ENCODE measurements at places on chromosomes 2 and 18.

- no peak for DNase-seq
These were observed 744.9 kb downstream of the ERBB4 start for GRCh38 chr2:211793690-211794089.

- no peak for DNase-seq
These were observed 8.8 kb downstream of the PLCL1 start for GRCh38 chr2:197813093-197813787.

DNA sequence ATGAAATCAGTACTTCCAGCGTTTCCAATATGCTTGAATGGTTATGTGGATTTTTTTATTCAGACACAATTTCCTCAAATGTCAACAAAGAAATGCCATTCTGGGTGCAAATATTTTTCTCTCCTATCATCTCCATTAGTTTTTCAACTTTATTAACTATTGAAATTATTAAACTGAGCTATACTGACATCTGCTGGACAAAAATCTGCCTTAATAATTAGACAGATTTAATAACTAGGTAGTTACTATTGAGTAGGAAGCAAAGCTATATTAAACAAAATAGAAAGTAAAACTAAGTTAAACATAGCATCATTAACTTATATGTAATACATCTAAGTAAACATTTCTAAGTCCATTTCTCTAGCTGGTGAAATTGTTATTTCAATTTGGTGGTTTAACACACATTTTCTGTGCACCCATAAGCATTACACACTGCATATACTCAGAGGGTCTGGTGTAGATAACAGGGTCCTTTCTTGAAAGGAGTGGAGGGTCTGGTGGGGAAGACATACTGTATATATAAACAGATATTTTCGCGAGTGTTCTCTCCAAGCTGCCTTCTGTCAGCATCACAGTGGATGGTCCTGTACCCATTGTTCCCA, 77.0 kb downstream of the LANCL1 start:
- DNase-seq = no peak

DNA sequence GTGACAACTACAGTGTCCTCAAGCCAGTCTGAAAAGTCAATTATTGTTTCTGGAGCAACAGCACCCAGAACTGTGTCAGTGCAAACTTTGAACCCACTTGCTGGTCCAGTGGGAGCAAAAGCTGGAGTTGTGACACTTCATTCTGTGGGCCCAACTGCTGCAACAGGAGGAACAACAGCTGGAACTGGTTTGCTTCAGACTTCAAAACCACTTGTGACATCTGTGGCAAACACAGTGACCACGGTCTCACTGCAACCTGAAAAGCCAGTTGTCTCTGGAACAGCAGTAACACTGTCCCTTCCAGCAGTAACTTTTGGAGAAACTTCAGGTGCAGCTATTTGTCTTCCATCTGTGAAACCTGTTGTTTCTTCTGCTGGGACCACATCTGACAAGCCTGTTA, 59.8 kb downstream of the TAF4B start:
- no peak for DNase-seq

- DNase-seq = no peak
These were observed 214.0 kb upstream of the NT5C1B start for GRCh38 chr2:18803141-18803939.

- DNase-seq = no peak
These were observed 333.1 kb upstream of the VWC2L start for GRCh38 chr2:214077727-214078126.

DNA sequence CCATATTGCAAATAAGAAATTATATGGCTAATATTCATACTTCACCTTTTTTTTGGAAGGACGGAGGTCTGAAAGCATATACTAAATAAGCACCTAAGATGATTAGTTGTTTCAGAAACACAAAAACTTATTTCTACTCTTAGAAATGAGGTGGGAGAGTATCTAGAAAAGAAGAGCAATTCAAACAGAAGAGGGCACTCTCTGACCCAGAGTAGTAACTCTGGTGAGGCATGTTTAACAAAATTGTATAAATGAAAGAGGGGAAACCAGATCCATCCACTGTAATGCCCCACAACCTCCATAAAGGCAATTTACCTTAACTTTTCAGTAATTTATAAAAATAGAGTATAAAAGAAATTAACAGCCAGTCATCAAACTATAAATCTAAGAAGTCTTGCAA, 669.6 kb upstream of the VRK2 start:
- DNase-seq = no peak

DNA sequence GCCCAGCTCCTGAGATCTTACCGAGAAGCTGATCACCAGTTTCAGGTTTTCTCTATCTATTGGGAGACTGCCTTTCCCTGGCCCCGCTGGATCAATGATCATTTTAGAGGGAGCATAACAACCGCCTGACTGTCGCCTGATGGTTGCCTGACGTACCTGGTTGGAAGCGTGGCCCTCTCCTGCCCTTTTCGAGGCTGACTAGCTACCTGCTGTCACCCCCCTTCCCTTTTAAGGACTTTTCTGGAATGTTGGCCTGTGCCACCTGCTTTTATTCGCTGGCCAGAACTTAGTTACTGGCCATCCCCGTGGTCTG, 562 bp upstream of the MFSD2B start:
- DNase-seq = no peak

GRCh38 chr2:43131051-43131889, 95.1 kb downstream of the ZFP36L2 start:
- peak; percentile 72 for DNase-seq

- DNase-seq = no peak
These were observed 166.4 kb downstream of the MGAT5 start for GRCh38 chr2:134420259-134420658.

GRCh38 chr2:127698553-127699355, 2.5 kb upstream of the SFT2D3 start:
- no peak for DNase-seq

GRCh38 chr2:66874411-66874810, 439.5 kb downstream of the MEIS1 start:
- no peak for DNase-seq

DNA sequence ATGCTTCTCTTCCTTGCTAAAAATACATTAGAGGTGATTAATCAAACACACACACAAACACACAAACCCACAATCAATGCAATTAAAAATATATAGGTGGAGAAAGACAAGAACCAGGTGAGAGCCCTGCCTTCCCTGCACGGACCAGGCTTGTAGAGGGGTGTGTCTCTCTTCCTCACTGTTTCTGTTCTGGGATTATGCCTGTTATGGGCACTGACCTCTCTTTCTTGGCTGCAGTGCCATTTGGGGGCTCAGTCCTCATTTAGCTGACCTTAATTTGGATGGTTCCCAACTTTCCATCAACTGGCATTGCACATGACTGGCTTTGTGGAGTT, 89.8 kb downstream of the SH3RF3 start:
- no peak for DNase-seq

- no peak for DNase-seq
These were observed 5.7 kb downstream of the C18orf32 start for GRCh38 chr18:49481317-49481716.

DNA sequence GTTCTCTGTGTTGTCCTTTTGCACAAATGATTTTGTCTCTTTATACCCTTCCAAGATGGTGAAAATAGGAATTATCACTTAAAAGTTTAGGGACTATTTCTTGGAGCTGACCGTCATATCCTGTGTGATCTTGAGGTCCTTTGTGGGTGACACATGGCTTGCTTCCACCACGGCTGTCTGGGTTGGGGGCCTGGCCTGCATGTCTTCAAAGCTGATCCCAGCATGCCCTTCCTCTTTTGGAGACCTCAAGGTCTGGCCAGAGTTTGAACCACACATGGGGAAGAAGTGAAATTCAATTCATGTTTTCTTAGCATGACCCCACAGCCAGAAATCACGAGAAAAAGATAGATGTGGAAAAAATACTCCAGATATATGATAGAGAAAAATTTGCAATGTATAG, 14.0 kb downstream of the SFTPB start:
- DNase-seq = no peak

GRCh38 chr2:201114846-201115245, 1.1 kb upstream of the CFLAR start:
- no peak for DNase-seq

DNA sequence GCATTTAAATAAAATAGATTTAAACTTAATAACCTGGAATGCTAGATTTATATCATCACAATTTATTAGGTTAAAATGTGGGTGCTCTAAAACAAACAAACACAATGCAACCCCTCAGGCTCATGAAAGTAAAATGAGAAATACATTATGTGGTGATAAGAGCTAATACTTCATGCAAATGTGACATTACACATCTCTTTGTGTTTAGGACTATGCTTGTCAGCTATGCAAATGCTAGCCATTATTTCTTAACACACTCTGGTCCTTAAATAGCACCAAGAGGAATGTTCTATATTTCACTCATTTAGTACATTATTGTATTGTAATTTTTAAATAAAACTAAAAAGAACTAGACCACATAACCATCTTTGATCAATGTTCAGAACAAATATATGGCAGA, 627.6 kb downstream of the DPP10 start:
- no peak for DNase-seq

GRCh38 chr2:127044977-127045661, 61.8 kb downstream of the BIN1 start:
- no peak for DNase-seq

- DNase-seq = no peak
These were observed 41.0 kb upstream of the DOCK10 start for GRCh38 chr2:225083276-225083675.

DNA sequence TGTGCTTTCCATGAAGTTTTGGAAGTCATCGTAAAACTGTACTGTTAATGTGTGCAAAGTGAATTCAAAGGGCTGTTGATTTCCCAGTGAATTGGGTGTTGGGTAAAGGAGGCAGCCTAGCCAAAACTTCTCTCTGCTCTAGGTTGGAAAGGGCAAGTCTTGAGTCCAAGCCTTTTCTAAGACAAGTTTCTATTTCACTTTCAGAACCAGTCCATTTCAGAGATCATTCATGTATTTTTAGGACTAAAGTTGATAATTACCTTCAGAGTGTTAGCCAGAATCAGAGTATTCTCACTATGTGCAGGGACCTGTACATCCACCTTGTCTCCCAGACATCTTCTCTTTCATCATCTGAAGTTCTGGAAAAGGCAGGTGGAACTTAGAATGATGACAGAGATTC, 636.1 kb upstream of the KLHL29 start:
- no peak for DNase-seq

DNA sequence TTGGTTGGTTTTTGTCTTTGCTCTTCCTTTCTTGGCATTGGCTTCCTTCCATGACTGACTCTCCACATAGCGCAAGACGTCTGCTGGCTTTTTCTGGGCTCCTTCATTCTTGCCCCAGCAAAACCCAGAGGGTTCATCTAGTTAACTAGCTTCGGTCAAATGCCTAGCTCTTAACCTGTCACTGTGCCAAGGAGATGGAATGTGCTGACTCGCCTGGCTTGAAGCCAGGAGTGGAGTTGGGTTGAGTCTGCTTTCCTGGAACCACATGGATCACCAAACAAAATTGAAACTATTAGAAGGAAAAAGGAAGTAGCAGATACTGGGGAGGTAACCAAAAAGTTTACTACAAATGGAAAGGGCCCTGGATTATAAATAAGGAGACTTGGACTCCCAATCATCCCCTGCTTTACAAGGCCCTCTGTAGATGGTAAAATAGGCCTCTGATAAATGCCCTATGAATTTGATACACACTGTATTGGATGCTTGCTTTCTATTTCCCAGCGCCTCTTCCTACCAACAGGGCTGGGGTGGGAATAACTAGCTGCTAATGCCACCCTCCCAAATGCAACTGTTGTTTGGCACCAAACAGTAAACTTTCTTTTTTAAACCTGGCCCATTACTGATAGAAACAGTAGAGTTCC, 11.3 kb downstream of the MALT1 start:
- no peak for DNase-seq

DNA sequence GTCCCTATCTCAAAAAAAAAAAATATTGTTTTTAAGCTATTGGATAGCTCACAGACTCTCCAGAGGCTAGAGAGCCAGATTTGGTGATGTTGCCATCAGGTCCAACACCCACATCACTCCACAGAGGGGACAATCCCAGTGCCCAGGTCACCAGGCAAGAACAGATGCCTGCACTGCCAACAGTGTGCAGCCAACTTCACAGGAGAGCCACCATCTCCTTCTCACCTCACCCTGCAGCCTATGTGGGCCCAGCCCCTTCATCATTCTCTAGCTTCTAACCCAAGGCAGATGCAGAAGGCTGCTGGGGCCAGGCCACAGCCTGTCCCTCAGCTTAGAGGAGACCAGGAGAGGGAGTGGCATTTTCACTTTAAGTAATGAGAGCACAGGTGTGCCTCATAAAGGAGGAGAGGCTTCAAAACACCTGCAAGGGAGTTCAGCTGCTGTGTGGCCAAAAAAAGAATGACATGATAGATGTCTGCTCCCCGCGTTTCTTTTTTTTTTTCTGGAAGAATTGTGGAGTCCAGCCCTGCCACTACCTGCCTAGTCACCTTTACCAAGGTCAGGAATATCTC, 98.0 kb upstream of the ZSWIM2 start:
- no peak for DNase-seq

DNA sequence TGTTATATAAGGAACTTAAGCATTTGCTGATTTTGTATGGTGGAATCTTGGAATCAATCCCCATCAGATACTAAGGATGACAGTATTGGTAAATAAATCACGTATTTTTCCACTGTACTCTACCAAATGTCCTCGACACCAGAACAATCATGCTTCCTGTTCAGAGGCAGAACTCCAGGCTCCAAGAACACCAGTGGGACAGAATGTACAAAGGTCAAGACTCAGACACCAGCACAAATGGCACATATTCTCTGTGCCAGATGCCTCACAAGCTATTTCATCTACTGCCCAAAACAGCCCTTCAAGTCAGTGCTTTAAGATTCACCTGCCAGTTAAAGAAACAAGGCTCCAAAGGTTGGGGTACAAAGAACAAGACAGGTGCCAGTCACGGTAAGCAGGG, 420.5 kb downstream of the STK39 start:
- DNase-seq = no peak

- no peak for DNase-seq
These were observed 171.2 kb downstream of the SP3 start for GRCh38 chr2:173793709-173794565.

DNA sequence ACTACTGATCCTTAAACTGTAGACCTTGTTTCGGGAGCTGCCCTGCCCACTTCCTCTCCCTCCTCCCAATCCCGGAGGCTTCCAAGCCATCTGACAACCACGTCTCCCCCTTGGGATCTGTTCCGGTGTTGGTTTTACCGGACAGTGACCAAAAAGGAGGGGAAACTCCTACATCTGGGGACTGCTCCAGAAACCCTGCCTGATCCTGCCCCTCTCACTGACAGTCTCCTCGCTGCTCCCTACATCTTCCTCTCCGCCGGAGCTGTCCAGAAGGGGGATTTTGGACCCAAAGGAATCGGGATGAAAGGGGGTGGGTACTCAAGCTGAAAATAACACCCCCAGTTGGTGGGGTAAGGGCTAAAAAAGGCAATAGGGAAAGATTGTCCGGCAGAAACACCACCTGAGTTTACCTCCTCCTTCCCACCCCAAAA, 1.5 kb downstream of the INO80D start:
- peak; percentile 12 for DNase-seq

Measured in activated naive CD4-positive, alpha-beta T cell treated with Interleukin-2 at 50 U/mL for 16 hours (primary cell).